IMR-90 (cell line): ENCODE measurements at places on chromosomes 16 and 17. TPM values are rescaled to one million over a fixed set of nuclear protein-coding genes. Genes with fewer than 3 reads are reported as not detected.

DNA sequence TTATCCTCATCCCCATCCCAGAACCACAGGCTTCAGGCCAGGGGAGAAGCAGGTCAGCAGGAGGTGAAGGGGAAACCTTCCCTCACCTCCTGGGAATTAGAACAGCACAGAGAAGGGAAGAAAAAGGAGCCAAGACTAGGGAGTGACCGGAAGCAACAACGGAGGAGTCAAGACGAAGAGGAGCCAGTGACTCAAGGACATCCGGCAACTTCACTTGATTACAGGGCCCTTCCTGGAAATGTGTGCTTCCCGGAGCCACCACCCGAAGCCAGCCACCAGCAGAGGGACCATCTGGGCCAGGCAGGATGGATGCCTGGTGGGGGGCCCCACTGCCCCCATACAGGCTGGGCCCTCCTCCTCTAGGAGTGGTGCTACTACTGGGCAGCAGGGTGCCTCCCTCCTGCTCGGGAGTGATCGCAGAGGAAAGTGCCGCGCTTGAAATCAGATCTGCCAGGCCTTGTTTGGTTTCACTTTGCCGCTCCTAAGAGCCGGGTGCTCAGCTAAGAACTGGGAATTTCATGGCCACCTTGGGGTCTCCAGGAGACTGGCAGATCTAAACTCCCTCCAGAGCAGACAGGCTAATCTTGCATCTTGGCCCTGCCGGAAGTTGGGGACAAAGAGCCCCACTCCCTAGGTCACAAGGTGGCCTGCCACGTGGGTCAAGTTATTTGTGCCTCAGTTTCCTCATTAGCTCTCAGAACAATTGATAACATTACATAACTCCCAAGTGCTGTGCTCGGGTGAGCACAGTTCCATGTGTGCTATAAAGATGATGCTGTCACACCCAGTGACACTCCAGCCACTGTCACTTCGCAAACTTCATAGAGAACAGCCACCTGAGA is 6.6 kb downstream of the CDC42EP4 start:
- DNase-seq: peak; percentile 78

DNA sequence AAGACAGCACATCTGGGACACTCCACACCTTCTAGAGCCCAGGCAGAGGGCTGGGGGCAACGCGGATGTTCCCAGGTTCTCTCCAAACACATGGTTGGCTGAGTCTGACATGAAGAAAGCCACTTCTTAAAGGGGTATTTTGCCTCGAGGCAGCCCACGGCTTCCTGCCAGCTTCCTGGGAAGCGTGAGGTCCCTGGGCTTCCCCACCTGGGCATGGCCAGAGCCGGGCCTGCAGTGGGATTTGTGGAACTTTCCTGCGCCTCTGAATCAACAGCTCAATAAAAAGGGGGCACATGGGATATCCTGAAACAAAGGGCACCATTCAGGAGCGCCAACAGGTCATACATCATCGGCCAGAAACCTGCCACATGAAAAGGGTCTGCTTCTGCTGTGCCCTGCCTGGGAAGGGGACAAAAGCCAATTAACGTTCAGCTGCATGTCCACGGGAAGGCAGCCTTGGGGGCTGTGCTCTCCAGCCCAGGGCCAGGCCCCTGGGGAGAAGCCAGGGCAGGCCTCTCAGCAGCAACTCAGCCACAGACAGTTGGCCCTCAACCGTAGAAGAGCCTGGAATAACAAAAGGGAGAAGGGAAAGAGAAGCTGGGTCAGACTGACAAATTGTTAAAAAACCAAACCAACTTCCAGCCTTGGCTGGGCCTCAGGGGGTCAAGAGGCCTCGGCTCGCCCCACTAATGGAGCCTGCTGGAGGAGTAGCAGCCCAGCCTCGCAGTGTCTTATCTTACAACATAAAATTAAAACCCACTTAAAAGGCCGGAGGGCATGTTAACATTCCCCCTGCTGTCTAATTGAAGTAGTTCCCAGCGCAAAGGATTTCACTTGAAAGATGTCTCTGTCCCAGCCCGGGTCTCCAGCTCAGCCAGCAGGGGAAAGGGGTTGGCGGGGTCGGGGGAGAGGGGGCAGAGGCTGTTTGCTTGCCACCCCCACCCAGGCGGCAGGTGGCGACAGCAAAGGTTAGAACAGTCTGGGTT is 34.2 kb downstream of the TBX4 start:
- no peak for DNase-seq

- DNase-seq: no peak
Observed at GRCh38 chr17:55327225-55328088, 62.7 kb downstream of the HLF start.

GRCh38 chr16:84511831-84512230 is 7.4 kb upstream of the MEAK7 start:
- no peak for DNase-seq

DNA sequence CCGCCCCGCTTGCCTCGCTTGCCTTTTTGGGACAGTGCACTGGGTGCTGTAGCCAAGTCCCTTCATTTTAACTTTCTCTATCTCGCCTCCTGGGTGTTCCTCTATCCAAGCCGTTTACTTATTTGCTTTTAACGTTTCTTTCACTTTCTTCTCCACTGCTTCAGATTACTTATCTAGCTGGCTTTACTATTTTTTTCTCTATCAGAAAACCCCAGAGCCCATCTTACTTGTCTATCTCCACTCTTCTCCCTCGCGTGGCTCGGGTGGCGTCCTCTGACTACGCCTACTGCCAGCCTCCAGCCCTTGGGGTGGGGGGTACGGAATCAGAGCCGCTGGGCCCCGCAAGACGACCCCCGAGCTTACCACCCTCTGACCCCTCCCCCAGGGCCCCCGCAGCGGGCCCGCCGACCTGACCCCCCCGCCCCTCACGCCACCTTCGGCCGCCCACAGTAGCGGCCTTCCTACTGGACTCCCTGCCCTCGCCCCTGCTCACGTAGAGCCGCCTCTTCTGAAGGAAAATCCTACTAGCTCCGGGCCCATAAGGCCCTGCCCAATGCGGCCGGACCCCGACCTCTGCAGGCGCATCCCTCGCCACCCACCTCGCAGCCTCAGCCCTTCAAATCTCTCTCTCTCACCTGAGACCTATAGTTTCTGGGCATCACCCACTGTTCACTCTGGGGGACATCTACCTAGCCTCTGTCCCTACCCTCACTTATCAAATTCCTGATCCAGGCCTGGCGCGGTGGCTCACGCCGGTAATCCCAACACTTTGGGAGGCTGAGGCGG is 1.0 kb upstream of the SLC12A4 start:
- DNase-seq: no peak

- peak; percentile 43 for DNase-seq
Observed at GRCh38 chr16:1530883-1531637, 2.4 kb upstream of the TMEM204 start.

DNA sequence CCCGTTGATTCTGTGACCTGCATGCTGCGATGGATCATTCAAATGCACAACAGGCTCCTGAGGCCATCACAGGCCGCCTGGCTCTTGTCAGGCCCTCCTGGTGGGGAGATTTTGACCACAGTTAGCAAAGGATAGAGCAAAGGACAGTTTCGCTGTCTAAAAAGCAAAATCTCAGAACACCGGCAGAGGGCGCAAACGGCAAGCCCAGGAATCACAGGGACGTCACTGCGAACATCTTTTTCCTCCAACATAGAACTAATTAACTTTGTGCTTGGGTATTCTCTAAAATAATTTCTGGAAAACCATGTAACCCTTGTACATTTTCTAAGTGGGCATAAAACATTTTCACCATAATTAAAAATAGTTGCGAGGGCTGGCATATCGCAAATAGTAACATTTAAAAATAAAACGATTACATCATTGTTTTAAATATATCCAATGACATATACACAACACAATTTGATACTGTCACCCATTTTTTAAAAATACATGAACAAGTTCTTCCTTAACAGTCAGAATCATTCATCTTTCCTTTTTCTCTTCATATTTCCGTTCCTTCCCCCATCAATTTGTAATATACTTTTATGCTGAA is 19.7 kb upstream of the SLC47A1 start:
- peak; percentile 60 for DNase-seq

- DNase-seq: peak; percentile 58
Observed at GRCh38 chr17:64608571-64608981, 53.5 kb downstream of the SMURF2 start.

DNA sequence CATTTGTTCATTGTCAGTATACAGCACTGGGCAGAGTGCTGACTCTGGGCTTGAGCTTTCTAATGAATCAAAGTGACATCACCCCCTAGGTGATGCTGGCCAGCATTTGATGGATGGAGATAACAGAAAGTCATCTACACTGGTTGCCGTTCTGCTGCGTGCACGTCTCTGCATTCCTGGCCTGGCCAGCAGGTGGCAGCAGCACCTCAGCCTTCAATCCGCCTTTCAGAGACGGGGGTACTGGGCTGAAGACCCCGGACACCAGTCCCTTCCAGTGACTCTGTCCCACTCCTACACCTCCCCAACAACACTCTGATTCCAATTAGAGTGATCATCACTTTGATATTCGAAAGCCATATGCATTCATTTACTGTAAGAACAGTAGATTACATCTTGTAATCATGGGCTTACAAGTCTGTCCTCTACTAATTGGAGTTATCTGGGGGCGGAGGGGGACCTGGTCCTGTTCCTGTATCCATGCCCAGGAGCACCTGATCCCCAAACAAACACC is 6.0 kb downstream of the CPSF4L start:
- DNase-seq: peak; percentile 24

GRCh38 chr17:38918916-38919315 is 6.5 kb upstream of the LASP1NB start:
- no peak for DNase-seq

GRCh38 chr17:63531022-63531965 is 8.1 kb downstream of the KCNH6 start:
- no peak for DNase-seq

GRCh38 chr17:17155568-17155967 is 50.6 kb downstream of the PLD6 start:
- DNase-seq: no peak

- no peak for DNase-seq
Observed at GRCh38 chr17:58330538-58330996, 2.0 kb upstream of the TSPOAP1 start.

DNA sequence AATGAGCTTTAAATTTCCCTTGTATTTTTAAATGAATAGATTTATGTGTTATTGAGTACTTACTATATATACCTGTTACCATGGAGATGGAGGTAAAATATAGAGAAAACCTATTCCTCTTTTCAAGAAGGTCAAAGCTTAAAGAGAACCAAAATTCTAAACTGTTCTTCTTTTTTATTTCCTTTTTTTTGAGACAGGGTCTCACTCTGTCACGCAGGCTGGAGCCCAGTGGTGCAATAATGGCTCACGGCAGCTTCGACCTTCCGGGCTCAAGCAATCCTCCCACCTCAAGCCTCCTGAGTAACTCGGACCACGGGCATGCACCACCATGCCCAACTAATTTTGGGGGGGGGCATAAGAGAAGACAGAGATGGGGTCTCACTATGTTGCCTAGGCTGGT is 25.0 kb upstream of the TMEM97 start:
- no peak for DNase-seq

DNA sequence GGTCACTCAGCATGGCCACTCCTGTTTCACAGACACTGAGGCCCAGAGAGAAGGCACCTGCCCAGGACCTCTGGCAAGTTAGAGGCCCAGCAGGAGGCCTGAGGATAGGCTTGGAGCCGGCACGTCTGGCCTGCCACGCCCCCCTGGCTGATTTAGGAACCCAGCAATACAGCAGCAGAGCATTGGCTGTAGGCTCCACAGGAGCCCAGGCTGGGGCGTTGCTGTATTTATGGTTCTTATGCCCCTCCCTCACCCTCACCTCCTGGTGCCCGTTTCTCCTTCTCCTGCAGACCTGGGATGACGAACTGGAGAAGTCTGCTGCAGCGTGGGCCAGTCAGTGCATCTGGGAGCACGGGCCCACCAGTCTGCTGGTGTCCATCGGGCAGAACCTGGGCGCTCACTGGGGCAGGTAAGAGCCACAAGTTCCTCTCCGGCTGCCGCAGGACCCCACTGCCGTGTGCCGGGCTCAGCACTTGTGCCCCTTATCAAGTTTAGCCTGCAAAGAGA is 25.8 kb downstream of the CRISPLD2 start:
- no peak for DNase-seq

DNA sequence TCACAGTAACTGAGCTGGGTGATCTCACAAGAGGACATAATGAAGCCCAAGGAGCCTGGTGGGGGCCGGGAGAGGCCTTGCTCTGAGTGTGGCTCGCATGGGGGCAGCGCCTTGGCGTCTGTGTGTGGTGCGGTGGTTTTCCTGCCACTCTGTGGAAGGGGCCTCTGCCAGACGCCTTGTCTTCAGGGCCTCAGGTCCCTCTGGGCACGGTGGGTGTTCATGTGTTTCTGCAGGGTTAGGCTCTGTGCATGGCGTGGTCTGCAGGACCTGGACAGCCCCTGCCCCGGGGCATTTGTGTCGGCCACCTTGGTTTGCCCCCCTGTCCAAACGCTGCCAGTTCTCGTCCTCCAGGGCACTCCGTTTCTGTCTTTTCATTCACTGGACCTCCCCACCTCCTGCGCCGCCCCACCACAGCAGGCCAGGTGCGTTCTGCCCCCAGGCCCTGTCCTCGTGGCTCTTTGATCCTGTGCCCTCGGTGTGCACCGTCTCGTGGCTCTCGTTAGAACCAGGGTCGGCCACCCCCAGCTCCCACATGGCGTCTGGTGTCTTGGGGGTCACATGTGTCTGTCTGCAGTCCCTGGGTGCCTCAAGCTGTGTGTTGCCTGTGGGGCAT is 43.7 kb upstream of the ZNF750 start:
- no peak for DNase-seq

- DNase-seq: peak; percentile 38
Observed at GRCh38 chr17:46154151-46154816, 38.9 kb downstream of the KANSL1 start.

- DNase-seq: peak; percentile 61
Observed at GRCh38 chr16:17367923-17368322, 102.8 kb downstream of the XYLT1 start.

DNA sequence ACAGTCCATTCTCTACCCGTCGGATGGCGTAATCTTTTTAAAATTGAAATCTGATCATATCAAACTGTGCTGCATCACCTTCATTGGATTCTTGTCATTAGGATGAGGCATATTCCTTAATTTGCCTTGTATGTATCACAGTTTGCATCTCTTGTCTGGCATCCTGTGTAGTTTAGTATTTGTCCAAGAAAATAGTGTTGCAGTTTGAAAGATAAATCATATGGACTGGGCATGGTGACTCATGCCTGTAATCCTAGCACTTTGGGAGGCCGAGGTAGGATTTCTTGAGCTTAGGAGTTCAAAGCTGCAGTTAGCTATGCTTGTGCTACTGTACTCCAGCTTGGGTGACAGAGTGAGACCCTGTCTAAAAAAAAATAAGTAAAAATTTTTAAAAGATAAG is 5.8 kb upstream of the RSL1D1 start:
- peak; percentile 70 for DNase-seq

Gene ZNF469
- 1.1 and 1.4 TPM in 2 replicates for total RNA-seq

Gene NT5C
- 23.1 and 24.0 TPM in 2 replicates for total RNA-seq

Gene C17orf50
- not detected in 2 replicates for total RNA-seq

Gene CCL3
- not detected in 2 replicates for total RNA-seq

Gene CD300LG
- total RNA-seq: not detected in 2 replicates

Gene NPIPB6
- 0.18 and 0.56 TPM in 2 replicates for total RNA-seq

Gene SLC47A1
- not detected in 2 replicates for total RNA-seq

Gene TMEM101
- 36.6 and 42.5 TPM in 2 replicates for total RNA-seq

Gene GINS3
- total RNA-seq: 5.0 and 5.4 TPM in 2 replicates

Gene KRTAP2-2
- total RNA-seq: not detected in 2 replicates

Gene HOXB1
- total RNA-seq: not detected in 2 replicates

Gene PDILT
- total RNA-seq: not detected in 2 replicates

Gene PRSS22
- not detected in 2 replicates for total RNA-seq

Gene KCNH6
- 0.18 and 0.28 TPM in 2 replicates for total RNA-seq

Gene GRB7
- under 0.01 and 0.18 TPM in 2 replicates for total RNA-seq

Gene CEP112
- total RNA-seq: 3.6 and 5.6 TPM in 2 replicates

Gene IRF8
- total RNA-seq: not detected in 2 replicates
